Activated CD4-positive, alpha-beta T cell treated with anti-CD3 and anti-CD28 coated beads, Interleukin-2, amount 50 U/mL, for 48 hours (primary cell): ENCODE measurements at places on chromosomes 16 and 17.

- DNase-seq = no peak
These were observed 17.7 kb downstream of the GFOD2 start for GRCh38 chr16:67701420-67701819.

DNA sequence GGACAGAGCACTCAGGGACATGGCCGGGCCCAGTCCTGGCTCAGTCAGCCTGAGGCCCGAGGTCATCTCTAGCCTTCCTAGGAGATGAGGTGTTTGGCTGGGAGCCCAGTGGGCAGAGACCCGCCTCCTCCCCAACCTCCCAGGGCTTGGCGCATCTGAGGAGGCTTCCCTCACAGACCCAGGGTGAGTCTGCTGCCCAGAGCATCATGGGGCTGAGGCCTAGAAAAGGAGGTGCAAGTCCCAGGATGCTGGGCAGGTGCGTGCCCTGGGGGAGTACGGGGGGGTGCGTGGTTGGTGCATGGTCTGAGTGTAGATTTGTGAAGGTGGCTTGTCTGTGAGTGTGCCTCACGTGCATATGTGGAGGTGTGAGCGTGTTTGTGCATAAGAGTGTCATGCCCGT is 4.7 kb downstream of the PDE6G start:
- no peak for DNase-seq

GRCh38 chr17:28938552-28938951 is 12.8 kb downstream of the PHF12 start:
- no peak for DNase-seq

DNA sequence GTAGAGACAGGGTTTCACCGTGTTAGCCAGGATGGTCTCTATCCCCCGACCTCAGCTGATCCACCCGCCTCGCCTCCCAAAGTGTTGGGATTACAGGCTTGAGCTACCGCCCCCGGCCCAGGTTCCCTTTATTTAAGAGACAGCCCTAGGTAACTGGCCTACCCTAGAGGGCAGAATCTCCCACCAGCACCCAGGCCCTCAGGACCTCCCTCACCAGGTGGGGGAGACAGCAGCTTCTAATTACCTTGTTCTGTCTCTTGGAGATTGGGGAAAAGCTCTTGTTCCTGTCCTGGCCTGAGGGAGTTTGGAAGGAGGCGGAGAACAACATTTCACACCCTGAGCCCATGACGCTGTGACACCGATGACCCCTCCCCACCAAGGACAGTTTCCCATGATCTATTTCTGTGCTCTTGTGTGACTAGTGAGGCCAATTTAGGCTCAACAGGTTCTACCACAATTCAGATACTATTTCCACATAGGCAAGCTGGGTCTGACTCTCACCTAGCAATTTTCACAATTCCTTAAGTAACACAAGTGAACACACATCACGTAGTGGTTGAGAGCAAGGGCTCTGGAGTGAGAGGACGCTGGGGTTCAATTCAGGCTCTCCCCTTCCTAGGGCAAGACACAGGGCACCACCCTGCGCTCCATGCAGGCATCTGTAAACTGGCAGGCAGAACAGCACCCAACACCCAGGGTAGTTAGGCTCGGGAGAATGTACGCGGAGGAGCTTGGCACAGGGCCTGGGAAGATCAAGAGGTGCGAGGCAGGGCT is 20.4 kb downstream of the HDAC5 start:
- DNase-seq = no peak

DNA sequence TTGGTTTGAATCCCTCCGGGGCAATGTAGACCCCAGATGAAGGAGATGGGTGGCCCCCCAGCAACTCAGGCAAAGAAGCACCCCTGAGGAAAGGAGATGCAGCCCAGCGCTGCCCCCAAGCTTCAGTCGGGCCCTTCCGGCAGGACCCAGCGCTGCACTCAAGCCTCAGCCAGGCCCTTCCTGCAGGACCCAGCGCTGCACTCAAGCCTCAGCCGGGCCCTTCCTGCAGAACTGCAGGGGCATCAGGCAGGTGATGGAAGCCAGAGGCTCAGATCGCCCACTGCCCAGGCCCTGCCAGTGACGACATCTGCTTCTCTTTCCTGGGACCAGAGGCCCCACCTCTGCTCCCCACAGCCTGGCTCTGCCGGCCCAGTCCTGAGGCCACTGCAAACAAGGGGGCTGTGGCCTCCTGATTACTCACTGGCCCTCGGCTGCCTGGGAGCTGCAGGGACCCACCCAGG is 7.8 kb downstream of the SOX8 start:
- no peak for DNase-seq

DNA sequence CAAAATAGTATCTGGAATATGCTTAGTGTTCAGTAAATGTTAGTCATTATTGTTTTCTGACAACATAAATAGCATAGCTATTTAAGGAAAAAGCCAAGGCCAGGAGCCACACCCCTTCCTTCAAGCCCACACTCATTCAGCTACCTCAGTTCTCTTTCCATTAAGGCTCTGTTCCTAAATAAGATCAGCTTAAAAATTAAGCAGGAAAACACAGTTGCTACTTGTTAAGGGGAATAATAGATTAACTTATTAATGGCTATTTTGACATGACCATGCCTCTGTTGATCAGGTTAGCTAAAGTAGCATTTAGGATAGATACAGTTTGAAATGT is 158.1 kb downstream of the CHD9 start:
- no peak for DNase-seq

DNA sequence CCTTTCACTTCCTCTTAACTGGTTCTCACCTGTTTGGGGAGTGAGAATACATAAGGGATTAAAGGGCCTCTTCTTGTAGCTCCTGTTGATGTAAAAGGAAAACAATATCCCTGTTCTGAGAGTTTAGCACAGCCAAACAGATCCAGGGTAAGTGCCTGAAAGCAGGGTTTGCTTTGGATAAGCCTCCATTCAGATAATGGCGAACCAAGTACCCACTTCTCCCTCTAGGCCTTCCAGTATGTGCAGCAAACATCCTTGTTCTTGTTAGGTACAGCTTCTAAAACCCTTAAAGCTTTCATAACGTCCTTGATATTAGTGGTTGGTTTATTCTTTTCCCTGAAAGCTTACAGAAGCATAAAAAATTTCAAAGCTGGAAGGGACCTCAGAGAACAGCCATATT is 130.6 kb upstream of the DNAH9 start:
- no peak for DNase-seq

GRCh38 chr16:22262460-22262859 is 34.7 kb upstream of the POLR3E start:
- no peak for DNase-seq

GRCh38 chr16:57045694-57046381 is 46.5 kb upstream of the CPNE2 start:
- DNase-seq = no peak

DNA sequence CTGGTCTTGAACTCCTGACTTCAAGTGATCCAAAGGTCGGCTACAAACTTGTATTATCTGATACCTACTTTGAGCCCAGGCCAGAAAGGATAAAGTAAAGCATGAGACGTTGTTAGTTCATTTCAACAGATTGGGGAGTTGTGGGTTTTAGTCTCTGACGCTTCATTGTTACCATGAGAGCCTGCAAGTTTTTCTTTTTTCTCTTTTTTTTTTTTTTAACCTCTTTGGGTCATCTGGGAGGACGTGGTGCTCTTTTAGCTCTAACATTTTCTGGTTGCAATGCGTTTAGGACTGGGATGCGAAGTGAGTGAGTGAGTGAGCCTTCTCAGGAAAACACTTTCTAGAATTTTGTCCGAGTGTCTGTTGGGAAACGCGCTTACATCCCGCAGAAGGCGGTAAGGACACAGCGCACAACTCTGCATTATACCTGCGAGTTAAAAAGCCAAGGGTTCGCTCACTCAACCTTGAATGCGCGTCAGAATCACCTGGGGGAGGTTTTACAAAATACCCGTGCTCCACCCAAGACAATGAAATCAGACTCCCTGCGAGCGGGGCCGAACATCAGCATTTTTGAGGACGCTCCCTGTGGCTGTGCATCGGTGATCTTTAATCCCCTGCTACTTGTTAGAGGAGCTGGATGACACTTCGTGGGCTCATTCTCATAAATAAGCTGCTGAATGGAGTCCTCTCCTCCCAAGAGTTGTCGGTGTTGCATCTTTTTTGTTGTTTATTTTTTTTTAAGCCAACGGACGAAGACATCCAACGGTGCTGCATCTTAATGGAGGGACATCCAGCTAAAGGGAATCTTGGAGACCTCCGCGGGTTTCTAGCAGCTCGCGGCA is 629 bp upstream of the RNF135 start:
- DNase-seq = peak; percentile 28

- no peak for DNase-seq
These were observed 74.4 kb downstream of the COX10 start for GRCh38 chr17:14143688-14144087.

DNA sequence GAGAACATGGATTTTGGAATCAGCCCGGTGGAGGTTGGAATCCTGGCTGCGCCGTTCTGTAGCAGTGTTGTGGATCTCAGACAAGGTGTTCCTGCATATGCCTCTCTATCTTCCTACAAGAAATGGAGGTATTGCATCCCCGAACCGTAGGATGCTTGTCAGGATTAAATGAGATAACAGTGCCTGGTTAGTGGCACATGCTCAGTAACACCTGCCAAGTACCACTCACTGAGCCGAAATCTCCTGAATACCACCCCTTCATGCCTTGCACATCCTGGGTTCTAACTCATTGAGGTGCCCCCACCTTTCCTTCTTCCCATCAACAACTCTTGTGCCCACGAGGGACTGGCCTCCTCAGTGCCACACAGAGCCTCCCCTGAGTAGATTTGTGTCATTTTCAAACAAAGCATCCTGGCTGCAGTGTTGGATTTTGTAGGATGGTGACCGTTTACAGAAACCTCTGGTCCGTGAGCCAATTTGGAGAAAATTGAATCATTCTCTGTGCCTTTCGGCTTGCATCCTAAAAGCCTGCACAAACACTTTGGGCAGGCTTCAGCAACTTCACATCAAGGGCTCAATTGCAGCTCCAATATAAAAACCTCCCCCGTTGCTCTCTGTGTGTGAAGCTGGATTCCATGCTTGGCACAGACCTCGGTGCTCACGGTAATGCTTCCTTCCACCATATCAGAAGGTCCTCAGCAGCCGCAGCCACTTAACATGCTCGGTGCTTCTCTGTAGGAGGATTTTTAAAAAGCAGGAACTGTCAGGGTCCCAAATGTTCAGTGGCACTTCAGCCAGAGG is 84.2 kb downstream of the WWOX start:
- no peak for DNase-seq

GRCh38 chr16:86764551-86764950 is 186.2 kb downstream of the FOXL1 start:
- no peak for DNase-seq

DNA sequence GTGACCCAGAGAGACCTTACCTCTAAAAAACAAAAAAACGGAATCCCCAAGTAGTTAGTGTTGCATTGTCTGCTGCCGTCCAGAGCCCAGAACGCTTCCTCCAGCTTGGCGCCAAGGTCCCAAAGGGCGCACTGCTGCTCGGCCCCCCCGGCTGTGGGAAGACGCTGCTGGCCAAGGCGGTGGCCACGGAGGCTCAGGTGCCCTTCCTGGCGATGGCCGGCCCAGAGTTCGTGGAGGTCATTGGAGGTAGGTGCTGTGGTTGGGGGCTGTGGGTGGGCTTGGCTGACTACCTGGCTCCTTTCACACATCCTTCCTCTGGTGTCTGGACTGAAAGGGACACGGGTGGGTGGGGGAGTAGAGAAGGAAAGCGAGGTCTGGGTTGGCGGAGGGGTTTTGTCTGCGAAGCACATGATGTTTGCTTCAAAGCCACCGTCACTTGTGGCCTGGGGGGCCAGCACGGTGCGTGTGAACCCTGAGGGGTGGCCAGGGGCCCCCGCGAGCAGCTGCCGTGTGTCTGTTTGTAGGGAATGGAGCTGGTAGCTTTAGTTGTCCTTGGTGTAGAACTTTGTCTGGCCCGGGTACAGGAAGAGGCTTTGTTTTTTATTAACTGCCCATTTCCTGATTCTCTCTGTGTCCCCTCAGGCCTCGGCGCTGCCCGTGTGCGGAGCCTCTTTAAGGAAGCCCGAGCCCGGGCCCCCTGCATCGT is 23.8 kb downstream of the SPG7 start:
- no peak for DNase-seq

- DNase-seq = no peak
These were observed 88.0 kb downstream of the CMIP start for GRCh38 chr16:81532491-81533174.

GRCh38 chr17:3385869-3386816 is at the start of gene OR3A2:
OR3A2 (minus strand) TSS chr17:3386308.
- DNase-seq = peak; percentile 41
